ENCODE measurements at places on chromosomes 12 and 14.

GRCh38 chr14:92297818-92298595 lies 25.0 kb upstream of the SLC24A4 start:
- no peak for DNase-seq

- DNase-seq = no peak
These were observed 1248.4 kb downstream of the LRFN5 start for GRCh38 chr14:42855085-42855484.

- no peak for DNase-seq
These were observed 80.4 kb downstream of the VWF start for GRCh38 chr12:6044082-6044481.

DNA sequence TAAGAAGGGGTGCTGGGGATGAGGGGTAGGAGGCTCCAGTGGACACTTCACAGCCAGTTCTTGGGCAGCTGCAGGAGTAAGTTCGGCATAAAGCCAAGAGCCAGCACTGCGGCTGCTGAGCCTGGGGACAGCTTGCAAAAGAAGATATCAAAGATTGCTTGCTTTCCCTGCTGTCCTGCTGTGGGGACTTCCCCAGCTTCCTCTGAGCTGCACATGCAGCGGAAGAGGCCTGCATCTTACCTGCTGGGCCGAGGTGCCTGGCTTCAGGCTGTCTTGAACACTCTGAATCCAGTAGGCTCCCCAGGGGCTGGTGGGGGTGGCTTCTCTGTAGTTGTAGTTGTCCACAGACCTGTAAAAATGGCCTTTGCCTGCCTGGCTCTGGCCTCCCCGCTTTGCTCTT lies 1.3 kb downstream of the CHGA start:
- DNase-seq = no peak

DNA sequence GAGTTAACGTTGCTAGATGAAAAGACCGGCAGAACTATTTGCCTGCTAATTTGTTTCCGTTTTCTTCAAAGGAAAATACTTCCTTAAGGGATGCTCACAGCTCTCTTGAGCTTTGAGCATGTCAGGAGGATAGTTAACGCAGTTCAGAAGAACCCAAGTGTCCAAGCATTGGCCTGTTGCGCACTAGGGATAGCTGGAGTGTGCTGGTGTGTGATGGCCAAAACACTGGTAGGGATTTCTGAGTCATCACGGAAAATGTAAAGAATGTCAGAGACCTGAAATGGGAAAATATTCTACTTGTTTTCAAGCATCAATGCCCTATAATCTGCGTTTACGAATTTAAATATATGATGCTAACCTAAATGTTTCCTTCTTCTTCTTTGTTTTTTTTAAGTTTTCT lies 97.8 kb downstream of the VRK1 start:
- no peak for DNase-seq

GRCh38 chr14:24079491-24080141 lies 8.3 kb downstream of the CPNE6 start:
- DNase-seq = no peak

DNA sequence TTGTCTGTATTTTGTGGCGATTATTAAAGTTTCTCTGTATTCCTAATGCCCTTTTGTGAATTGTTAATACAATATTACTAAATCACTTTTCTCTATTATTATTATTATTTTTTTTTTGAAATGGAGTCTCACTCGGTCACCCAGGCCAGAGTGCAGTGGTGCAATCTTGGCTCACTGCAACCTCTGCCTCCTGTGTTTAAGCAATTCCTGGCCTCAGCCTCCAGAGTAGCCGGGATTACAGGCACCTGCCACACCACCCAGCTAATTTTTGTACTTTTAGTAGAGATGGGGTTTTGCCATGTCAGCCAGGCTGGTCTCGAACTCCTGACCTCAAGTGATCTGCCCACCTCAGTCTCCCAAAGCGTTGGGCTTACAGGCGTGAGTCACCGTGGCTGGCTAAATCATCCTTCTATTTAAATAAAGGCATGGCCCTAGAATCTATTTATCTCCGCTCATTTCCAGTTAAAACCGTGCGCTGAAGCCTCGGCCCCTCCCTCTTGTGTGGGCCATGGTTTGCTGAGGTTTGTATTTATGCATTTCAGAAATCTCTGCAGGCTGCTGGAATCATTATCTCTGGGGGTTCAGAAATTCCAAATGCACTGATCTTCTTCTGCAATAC lies 1136.4 kb upstream of the TMEM132C start:
- no peak for DNase-seq
